ENCODE measurements at places on chromosomes 4 and X. TPM values are rescaled to one million over a fixed set of nuclear protein-coding genes. Genes with fewer than 3 reads are reported as not detected.

The RENBP gene
- 2.8 TPM for total RNA-seq

The NWD2 gene
- 44.5 TPM for total RNA-seq

The FAM149A gene
- total RNA-seq: 38.8 TPM

The NPY1R gene
- total RNA-seq: 163 TPM

The SSX7 gene
- not detected for total RNA-seq

The NOCT gene
- total RNA-seq: 30.6 TPM

The PCDH10 gene
- 43.8 TPM for total RNA-seq

The TEX11 gene
- total RNA-seq: not detected

DNA sequence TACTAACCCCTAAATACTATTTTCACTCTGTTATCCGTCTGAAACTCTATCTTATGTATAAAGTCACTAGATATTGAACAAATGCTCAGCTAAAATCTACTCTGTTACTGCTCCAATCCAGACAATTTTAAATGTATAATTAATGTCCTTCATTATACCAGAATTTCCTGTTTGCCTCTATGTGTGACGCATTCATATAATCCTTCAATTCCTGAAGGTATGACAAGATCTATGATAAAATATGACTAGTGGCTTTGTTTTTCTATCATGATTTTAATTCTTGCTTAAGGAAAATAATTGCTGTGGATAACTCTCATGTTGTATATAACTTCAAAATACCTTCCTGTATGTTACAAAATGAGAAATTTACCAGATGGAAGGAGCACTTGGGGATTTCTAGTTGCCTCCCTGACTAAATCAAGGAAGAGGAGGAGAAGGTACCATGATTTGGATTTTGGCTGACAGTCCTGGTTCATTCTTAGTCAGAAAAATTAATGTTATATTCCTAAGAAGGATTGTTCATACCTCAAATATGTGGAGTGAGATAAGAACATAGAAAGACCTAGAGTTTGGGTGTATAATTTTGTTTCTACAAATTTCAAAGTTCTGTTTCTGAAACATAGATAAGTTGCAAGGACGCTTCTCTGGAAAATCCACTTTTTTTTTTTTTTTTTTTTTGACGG is 4.9 kb downstream of the CXCL6 start:
- DNase-seq: no peak

- no peak for DNase-seq
Observed at GRCh38 chrX:132068405-132068804, 45.3 kb downstream of the STK26 start.

- DNase-seq: no peak
Observed at GRCh38 chr4:4614925-4615678, 73.3 kb upstream of the STX18 start.

DNA sequence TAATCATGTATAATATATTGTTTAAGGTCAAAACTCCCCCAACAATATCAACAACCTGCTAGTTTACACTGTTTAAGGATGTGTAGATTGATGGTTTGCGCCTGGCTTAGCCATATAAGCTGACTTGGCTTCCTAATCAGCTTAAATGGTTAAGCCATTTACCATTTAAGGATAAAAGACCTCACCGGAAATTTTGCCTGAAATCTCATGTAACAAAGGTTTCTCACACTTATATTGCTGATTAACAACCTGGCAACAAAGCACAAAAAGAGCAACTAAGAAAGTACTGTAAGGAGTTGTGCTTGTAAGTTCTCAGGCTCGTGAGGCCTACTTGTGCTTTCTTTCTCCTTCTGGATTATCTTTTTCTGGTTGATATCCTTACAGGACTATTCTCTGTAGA is 485.2 kb downstream of the GABRG1 start:
- DNase-seq: no peak

GRCh38 chrX:10971759-10972158 is 139.4 kb upstream of the HCCS start:
- DNase-seq: no peak

DNA sequence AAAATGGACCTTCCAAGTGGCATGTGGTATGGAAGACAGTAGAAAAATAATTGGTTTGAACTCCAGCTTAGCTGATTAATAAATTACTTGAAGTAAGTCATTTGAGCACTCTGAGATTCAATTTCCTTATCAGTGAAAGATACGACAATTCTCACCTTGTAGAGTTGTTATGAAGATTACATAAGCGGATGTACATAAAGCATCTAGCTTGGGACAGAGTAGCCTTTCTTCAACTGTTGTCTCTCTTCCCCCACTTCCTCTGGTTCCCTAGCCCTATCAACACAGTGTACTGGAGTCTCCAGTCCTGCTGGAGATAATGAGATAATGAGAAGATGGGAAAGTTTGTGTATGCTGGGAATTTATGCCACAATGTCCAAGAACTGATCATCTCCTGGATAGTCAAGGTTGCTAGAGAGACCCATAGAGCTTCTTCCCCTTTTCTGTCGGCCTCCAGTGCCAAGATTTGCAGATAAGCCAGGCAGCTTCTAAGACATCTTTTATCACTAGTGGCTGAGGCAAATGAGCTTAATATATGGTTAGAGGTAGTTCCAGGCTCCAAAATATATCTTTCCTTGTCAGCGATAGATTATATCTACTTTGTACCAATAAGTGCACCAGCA is 33.9 kb downstream of the VSIG4 start:
- DNase-seq: no peak

GRCh38 chr4:173246719-173247118 is 78.1 kb downstream of the GALNT7 start:
- DNase-seq: no peak

GRCh38 chr4:24736066-24736465 is 59.3 kb upstream of the SOD3 start:
- DNase-seq: no peak

DNA sequence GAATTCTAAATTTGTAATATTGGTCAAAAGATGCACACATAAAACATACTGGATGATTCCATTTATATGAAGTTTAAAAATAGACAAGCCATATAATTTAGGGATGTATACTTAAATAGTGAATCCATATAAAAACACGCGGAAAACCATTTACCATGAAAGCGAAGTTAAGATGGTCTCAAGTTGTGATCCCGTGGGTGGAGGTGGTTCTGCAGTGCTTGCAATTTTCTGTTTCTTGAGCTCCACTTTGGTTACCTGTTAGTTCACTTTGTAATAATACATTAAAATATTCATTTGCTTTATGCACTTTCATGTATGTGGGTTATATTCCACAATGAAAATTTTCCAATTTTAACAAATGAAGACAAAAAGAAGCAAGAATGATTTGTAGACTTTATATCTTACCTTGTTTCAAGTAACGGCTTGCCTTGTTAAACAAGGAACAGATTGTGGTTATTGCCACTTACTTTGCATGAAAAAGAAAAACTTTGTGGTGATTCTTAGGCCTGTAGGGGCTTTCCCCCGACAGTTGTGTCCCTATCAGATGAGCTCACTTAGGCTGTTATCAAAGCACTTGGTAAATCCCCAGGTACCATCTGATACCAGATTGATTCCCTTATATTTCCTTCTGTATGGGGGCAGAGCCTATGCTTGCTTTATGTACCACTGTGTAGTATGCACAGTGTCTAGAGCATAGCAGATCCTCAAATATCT is 12.2 kb downstream of the UCP1 start:
- DNase-seq: no peak

GRCh38 chr4:81116566-81116965 is 86.1 kb downstream of the BMP3 start:
- DNase-seq: no peak

DNA sequence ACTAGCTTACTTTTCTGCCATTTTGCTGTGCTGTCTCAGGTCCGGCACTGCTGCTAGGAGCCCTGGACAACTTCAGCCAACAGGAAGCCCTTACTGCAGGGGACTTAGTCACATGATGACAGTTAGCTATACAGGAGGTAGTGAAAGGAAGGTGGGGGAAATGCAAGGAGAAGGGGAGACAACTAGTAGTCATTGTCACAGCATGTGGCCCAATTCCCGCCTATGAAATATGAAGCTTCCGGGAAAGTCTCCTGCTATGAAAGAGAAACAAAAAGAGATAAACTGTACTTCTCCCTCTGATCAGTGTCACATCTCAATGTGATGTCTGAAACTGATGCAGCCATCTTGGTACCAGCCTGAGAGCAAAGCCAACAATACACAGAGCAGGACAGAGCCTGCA is 71.6 kb downstream of the AMELX start:
- no peak for DNase-seq

DNA sequence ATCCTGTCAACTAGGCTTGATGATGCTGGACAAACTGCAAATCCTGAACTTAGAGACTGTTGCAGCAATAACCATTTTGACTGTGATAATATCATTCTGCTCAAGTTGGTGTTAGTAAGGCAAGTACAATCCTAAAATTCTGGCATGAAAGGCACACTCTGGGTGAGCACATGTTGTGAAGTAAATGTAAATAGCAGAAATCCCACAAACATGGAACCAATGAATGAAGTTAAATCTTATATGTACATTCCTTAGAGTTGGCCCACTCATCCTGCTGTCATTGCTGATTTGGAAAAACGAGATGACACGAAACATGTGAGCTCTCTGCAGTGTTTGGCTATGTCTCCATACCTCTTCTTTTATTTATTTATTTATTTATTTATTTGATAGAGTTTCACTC is 21.0 kb downstream of the RBM47 start:
- DNase-seq: no peak

GRCh38 chrX:39653691-39654090 is 444.1 kb downstream of the BCOR start:
- DNase-seq: peak; percentile 61

DNA sequence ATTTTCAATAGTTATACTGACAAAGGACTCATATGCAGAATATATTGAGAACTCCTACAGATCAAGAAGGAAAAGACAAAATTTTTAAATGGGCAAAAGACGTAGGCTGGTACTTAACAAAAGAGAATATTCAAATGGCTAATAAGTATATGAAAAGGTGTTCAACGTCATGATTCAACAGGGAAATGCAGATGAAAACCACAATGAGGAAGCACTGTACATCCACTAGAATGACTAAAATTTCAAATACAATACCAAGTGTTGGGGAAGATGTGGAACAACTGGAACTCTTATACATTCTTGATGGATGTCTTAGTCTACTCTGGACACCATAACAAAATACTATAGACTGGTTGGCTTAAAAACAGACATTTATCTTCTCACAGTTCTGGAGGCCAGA is 1.3 kb upstream of the MRFAP1L1 start:
- DNase-seq: no peak

GRCh38 chrX:153871946-153872878 is 13.8 kb downstream of the L1CAM start:
- no peak for DNase-seq

DNA sequence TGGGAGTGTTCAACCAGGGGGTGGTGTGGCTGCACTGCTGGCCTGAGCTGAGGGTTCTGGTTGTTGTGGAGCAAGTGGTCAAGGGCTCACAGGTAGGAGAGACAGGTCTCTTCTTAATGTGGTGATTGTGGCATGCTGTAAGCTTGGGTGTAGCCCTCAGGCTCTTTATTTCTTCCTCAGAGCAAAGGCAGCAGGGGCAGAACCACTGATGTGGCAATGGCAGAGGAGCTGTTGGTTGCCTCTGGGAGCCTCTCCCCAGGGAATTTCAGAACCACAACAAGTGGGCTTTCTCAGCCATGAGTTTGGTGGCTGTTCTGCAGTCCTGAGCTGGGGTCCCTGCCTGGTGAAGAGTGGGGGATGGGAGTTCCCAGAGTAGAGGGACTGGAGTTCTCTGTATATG is 1017.2 kb downstream of the SH3BGRL start:
- DNase-seq: no peak

GRCh38 chrX:74613370-74614092 is 893 bp downstream of the RLIM start:
- DNase-seq: no peak

DNA sequence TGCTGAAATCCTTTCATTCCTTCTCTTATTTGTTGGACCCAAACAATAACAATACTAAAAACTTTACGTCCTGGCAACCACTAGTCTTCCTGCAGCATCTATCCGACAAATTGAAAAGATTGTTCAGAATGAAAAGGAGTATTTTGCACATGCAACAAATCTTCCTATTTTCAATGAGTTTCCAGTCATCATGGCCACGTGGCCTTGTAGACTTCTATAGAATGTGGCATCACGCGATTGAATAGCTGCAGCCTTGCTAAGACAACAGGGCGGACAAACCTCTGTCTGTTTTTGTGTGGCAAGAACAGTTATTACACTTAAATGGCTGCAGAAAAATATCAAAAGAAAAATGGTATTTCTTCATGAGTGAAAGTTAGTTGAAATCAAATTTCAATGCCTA is 297.9 kb upstream of the LCORL start:
- DNase-seq: no peak

GRCh38 chr4:64781737-64782326 is 372.6 kb upstream of the TECRL start:
- DNase-seq: no peak

DNA sequence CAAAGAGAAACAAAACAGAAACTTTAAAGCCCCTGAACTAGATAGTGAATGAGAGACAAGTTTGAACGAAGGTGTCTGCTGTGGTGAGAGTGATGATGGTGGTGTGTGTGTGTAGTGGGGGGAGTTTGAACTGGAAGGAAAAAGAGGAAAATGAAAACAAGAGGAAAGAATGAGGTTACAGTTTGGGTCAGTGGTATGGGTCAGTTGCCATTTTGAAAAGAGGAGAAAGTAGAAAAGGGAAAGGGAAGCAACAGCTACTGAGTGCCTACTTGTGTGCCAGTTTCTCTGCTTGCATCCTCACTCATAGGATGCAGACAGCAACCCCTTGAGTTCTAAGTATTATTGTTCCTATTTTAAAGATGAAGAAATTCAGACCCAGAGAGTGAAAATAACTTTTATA is 26.0 kb downstream of the NHSL2 start:
- no peak for DNase-seq

DNA sequence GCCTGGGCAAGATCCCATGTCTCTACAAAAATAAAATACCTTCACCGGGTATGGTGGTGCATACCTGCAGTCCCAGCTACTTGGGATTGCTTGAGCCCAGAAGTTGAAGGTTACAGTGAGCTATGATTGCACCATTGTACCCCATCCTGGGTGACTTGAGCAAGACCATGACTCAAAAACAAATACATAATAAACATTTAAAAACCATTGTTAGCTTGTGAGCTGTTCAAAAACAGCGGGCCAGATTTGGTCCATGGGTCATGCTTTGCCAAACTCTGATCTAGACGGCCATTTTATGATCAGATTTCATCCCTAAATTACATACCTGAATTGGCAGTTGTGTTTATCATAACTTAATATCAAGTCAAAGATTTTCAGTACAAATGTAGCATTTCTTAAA is 76.0 kb upstream of the GPM6B start:
- no peak for DNase-seq

DNA sequence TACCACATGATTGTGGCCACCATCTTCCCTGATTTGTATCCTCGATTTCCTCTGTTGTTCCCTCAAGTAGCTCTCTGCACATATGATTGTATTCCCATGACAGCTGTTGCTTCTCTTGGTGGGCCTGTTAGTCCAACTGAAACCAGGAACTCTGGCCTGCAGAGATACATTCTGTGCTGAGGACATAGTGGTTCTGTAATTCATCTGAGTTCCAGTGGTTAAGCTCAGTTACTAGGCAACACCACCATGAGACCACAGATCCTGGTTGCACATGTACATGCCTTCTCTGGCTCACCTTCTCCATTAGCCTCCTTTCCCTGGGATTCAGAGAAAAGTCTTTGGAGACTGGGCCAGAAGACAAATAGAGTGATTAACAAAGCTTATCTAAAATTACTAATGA is 172.1 kb upstream of the SLC7A11 start:
- DNase-seq: no peak

Measured in occipital lobe (tissue), 3 donors.